ENCODE measurements at places on chromosomes 16 and 17.

- DNase-seq, result no peak
These were observed 70.2 kb downstream of the SNX11 start for GRCh38 chr17:48177816-48178215.

- DNase-seq, result peak; percentile 75
These were observed 239.2 kb downstream of the PRKCA start for GRCh38 chr17:66541461-66542128.

GRCh38 chr16:48497932-48498768 lies 111.8 kb downstream of the N4BP1 start:
- DNase-seq, result no peak

- DNase-seq, result no peak
These were observed 12.3 kb downstream of the CD7 start for GRCh38 chr17:82304826-82305726.

DNA sequence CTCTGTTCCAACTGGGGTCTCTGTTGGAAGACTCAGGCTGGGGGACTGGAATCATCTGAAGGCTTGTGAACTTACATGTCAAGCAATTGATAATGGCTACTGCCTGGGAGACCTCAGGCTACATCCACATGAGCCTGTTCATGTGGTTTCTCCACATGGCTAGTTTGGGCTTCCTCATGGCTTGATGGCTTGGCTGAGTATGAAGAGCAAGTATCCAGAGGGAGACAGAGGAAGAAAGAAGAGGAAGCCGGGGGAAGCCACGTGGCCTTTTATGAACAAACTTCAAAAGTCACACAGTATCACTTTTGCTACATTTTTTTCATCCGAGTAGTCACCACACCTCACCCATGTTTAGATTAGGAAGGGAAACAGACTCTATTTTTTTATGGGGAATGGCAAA lies 158.9 kb downstream of the TRIM37 start:
- DNase-seq, result no peak

GRCh38 chr17:9451934-9452333 lies 123.7 kb downstream of the STX8 start:
- DNase-seq, result no peak

DNA sequence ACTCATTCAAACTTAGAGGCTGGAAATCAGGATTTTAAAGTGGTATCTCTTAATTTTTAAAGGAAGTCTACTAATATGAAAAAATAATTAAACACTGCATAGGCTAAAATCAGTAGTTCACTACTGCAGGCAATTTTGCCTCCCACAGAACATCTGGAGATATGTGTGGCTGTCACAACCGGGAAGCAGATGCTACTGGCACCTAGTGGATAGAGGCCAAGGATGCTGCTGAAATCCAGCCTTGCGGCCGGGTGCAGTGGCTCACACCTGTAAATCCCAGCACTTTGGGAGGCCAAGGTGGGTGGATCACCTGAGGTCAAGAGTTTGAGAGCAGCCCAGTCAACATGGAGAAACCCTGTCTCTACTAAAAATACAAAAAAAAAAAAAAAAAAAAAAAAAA lies 473.9 kb downstream of the XYLT1 start:
- no peak for DNase-seq

GRCh38 chr17:7107012-7107754 lies 7.4 kb downstream of the ASGR2 start:
- DNase-seq, result no peak

GRCh38 chr16:56355221-56355620 lies 70.1 kb downstream of the AMFR start:
- DNase-seq, result no peak

GRCh38 chr17:82281076-82281475 lies 7.6 kb upstream of the CSNK1D start:
- no peak for DNase-seq

All from Caki2 (cell line).